Stimulated activated CD4-positive, alpha-beta T cell treated with anti-CD3 and anti-CD28 coated beads, Interleukin-1b, Interleukin-23, amount 100 ng/mL, for 4 hours (primary cell): ENCODE measurements at places on chromosomes 7 and 10.

GRCh38 chr10:126301701-126302475, 86.4 kb downstream of the ADAM12 start:
- no peak for DNase-seq

- DNase-seq = no peak
Measured at GRCh38 chr7:26278770-26279169, 12.9 kb upstream of the SNX10 start.

GRCh38 chr7:2904202-2904601, 60.1 kb upstream of the GNA12 start:
- no peak for DNase-seq

- DNase-seq = no peak
Measured at GRCh38 chr7:28548416-28548815, 136.1 kb downstream of the CREB5 start.

GRCh38 chr7:93964813-93965212, 39.3 kb downstream of the BET1 start:
- DNase-seq = no peak

DNA sequence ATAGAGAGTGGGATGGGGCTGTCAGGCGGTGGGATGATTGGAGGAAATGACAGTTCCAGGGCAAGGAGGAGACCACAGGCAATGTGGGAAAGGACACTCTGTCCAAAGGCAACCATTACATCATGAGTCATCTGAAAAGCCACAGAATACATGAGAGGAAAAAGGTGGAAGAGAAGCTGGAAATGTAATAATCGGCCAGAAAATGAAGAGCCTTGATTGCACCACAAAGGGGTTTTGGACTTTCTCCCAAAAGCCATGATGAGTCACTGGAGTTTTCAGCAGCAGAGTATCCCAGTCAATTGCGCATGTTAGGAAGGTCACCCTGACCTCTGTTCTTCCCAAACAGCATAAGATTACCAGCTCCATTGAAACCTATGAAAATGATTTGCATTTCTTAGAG, 222.0 kb downstream of the LHFPL3 start:
- no peak for DNase-seq

DNA sequence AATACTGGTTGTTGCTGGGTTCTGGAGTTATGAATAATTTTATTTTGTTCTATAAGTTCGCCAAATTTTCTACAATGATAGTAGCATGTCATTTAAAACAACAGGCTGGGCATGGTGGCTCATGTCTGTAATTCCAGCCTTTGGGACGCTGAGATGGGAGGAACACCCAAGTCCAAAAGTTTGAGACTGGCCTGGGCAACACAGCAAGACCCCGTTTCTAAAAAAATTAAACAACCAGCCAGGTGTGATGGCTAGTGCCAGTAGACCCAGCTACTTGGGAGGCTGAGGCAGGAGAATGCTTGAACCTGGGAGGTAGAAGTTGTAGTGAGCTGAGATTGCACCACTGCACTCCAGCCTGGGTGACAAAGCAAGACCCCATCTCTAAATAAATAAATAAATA, 347.7 kb downstream of the PARD3 start:
- DNase-seq = no peak

DNA sequence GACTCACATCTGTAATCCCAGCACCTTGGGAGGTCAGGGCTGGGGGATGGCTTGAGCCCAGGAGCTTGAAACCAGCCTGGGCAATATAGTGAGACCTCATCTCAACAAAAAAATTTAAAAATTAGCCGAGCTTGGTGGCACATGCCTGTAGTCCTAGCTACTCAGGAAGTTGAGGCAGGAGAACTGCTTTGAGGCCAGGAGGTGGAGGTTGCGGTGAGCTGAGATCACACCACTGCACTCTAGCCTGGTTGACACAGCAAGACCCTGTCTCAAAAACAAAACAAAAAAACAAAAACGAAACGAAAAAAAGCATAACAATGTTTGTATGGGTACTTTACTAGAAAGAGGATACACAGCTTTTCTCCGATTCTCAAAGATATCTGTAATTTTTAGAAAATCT, 31.8 kb downstream of the WNT16 start:
- DNase-seq = no peak

DNA sequence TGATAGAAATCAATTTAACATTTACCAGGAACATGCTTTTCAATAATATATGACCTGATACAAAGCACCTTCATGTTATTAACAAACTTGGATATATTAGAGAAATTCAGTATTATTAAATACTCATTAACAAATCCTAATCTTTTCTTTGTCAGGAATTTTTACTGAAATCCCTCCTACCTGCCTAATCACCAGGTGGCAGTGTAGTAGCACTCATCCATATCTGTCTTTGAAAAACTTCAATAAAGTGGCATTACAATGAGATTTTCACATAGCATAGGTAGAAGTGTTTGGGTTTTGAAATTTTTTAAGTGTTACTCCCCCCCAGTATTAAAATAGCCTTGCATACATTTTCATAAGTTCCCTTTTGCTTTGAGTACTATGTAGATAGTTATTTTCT, 1246.6 kb upstream of the LRRN3 start:
- no peak for DNase-seq

GRCh38 chr7:94701555-94701973, 45.6 kb upstream of the SGCE start:
- no peak for DNase-seq

DNA sequence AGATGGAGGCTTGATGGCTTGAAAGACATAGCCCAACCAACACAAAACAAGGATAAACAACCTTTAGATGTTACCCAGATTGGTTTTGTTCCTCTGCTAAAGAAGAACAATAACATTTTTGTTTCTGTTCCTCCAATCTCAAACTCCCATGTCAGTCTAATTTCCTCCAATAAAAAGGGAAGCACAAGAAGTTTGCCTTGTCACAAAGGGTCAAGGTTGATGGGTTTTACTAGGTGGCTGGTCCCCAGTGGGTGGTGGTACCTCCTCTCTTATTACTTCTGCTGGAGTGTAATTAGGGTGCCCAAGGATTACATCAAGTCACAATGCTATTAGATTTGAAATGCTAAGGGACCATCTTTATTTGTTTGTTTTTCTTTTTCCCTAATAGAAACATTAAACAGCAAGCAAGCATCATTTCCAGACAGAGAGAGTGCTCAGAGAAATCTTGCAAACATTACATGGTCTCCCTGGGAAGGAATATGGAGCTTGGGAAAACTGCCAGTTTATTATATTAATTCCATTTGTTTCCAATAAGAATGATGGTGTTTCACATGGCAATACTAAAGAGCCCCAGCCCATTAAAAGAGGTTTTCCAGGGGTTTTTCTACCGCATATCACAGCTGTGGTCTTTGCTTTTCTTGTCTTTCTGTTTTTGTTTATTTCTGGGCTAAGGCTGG, 78.3 kb upstream of the AOAH start:
- no peak for DNase-seq

DNA sequence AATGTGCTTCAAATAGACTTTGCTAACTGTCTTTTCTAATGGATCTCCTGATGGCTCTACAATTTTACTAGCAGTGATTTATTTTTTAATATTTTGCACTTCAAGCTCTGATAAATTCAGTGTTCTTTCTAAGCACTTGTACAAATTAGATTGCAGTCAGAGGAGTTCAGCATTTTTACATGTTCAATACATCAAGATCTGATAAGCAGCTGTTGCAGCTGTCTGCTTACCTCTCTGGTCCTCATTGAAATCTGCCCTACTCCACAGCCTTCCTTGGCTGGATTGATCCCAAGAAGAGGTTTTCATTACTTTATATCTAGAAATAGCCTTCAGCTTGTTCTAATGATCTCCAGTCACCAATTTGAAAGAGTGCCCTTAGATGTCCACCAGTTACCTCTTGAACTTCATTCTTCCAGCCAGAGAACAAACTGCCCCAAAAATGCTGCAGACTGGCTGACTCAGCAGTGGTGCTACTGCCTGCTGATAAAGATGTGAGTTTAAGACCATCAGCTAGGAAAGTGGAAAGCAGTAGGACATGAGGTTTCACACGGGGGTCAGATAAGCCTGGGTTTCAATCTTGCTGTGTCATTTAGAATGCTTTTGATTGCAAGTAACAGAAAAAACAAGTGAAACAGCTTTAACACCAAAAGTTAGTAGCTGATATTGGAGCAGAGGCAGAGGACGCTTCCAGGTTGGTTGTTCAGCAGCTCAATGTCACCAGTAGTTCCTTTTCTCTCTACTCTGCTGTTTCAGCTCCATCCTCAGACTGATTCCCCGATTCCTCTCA, 350.9 kb upstream of the NPVF start:
- no peak for DNase-seq

DNA sequence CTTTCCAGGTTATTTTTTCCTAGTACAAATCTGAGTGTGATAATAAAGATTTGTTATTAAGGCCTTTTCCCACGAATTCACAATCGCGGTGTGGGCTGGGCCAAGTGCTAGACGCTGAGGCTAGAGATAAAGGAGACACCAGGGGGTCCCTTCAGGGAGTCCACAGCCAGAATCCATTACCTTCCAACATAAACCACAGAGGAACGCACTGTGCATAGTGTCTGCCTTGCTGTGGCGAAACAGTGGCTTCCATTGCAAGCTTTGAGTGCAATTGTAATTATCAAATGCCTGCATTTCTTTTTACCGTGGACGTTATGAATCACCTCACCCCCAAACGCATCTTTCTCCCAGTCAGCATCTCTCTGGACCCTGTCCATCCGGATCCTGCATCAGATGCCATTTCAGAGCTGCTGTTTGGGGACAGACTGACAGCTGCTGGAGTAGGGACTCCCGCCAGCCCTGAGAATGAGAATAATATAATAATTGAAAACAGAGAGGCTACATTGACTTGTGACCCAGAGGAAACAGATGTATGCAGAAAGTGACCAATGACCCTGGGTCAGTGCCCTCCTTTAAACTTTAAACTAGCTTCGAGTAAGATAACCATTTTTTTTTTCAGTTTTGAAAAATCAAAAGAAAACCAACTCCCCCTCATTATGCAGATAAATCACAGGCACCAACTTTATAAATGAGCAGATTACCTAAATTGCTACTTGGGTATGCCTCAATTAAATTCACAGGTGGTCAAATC, 456.2 kb upstream of the NRP1 start:
- no peak for DNase-seq

DNA sequence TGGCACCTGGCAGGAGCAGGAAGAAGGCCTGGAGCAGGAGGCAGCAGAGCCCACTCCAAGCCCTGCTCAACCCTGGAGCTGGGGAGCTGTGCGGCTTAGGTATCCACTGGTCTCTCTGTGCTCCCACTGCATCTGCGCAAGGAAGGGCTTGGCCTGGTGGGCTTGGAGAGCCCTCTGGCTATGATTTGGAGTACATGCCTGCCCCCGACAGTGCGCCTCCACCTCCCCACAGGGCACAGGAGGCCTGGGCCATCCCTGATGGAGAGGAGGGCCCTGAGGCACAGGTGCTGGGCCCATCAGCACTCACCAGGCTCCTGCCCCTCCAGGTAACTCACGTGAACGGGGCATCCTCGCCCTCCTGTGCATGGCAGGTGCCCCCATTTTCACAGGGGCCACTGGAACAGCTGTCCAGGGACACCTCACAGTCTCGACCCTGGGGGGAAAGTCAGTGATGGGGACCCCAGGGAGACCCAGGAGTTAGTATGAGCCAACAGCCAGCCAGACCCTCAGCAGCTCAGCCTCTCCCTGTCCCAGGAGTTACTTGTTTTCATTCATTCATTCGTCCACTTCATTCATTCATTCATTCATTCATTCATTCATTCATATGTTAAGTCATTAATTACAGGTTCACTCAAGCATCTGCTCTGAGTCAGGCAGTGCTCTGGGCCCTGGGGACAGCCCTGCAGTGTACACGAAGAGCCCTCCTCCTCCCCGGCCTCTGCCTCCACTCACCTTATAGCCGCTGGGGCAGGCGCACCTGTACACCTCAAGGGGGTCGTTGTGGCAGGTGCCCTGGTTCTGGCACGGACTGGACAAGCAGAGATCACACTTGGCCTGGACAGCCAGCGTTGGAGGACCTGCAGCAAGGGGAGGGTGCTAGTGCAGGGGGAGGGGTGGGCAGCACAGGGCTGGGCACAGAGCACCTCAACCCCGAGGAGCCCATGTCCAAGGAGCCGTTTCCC, 167.2 kb downstream of the SLIT1 start:
- no peak for DNase-seq

DNA sequence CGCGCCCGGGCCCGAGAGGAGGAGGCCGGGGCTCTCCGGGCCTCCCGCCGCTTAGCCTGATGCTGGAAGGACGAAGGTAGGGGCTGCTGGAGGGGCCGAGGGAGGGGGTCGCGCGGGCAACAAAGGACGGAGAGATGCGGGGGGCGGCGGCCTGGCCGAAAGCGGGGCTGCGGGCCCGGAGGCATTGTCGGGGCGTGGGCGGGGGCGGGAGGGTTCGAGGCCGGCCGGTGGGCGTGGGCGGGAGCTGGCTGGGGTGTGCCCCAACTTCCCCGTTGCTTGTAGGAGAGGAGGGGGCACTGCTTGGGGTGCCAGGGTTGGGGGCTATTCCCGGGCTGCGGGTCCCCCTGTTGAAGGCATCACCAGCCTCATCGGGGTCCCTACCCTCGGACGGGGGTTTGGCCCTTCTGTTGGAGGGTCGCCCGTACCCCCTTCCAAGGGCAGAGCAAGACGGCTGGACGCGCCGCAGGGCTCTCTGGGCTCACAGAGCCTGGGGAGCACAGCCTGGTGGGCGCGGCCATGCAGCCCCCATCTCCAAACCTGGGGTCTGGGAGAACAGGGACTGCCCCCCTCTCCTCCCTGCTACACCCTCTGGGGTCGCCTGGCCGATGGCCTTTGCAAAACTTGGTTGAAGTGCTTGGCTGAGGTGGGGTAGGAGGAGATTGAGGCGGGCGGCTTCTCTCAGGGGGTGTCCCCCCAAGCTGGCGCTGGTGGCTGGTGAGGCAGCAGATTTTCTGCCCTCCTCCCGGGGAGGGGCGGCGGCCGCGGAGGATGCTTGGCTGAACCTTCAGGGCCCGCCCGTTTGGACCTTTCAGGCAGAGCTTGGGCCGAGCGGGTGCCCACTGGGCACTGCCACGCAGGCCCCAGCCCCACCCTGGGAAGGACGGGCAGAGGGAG, 699 bp downstream of the CLIP2 start:
- no peak for DNase-seq

GRCh38 chr10:6399231-6399741, 180.8 kb downstream of the PRKCQ start:
- DNase-seq = no peak

GRCh38 chr7:20287317-20287716, 43.4 kb upstream of the ITGB8 start:
- DNase-seq = no peak

- no peak for DNase-seq
Measured at GRCh38 chr10:132627666-132628531, 90.3 kb downstream of the INPP5A start.

DNA sequence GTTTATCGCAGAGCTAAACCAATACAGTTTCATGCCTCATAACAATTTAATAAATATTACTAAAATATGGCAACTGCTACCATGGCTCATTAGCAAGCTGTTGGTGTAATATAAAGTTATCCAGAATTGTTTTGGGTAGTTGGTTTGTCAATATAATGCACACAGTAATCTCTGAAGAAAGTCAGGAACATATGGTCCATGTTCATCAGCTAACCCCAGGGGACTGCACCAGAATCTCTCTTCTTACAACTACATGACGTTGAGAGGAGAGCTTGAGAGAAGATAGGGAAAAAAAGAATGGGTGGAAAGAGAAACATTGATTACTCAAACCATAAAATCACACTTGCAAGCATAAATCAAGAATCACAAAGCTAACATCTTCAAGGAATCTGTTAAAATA, 333.7 kb downstream of the NRG3 start:
- no peak for DNase-seq

- DNase-seq = no peak
Measured at GRCh38 chr7:20079080-20079479, 138.1 kb downstream of the MACC1 start.
